H54 (cell line): ENCODE measurements at places on chromosomes 16 and 17.

DNA sequence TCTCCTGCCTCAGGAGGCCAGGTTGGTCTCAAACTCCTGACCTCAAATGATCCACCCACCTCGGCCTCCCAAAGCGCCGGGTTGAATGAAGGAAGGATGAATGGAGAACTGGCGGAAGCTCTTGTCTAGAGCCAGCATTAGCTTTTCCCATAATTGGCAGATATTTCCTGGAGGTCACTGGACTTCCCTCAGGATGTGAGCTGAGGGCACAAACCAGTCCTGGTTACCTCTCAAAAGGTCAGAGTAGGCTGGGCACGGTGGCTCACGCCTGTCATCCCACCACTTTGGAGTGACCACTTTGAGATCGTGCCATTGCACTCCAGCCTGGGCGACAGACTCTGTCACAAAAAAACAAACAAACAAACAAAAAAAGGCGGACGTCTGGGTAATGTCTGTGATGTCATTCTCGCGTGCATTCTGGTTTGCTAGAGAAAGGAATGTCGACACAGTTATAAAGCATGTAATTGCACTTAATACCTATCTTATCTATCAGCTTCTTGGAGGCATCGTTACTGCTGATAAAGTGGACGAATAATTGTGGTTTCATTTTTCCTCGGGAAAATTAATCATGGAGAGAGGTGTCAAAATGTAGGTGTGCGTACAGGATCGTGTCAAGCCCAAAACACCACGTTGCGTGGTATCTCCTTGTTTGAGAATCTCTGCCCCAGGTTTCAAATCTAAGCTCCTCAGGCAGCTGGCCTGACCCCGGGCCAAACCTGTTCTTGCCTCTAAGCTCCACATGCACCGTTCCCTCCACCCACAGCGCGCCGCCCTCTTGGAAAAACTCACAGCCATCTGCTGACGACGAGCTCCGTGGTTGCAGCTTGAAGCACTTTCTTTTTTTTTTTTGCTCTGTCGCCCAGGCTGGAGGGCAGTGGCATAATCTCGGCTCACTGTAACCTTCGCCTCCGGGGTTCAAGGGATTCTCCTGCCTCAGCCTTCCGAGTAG is 6.4 kb upstream of the CRK start:
- no peak for DNase-seq

- DNase-seq, result no peak
Measured at GRCh38 chr16:78611318-78611717, 511.9 kb downstream of the WWOX start.

- no peak for DNase-seq
Measured at GRCh38 chr17:71828182-71828596, 292.6 kb upstream of the SOX9 start.

GRCh38 chr16:85220125-85220839 is 108.0 kb upstream of the CIBAR2 start:
- DNase-seq, result no peak

DNA sequence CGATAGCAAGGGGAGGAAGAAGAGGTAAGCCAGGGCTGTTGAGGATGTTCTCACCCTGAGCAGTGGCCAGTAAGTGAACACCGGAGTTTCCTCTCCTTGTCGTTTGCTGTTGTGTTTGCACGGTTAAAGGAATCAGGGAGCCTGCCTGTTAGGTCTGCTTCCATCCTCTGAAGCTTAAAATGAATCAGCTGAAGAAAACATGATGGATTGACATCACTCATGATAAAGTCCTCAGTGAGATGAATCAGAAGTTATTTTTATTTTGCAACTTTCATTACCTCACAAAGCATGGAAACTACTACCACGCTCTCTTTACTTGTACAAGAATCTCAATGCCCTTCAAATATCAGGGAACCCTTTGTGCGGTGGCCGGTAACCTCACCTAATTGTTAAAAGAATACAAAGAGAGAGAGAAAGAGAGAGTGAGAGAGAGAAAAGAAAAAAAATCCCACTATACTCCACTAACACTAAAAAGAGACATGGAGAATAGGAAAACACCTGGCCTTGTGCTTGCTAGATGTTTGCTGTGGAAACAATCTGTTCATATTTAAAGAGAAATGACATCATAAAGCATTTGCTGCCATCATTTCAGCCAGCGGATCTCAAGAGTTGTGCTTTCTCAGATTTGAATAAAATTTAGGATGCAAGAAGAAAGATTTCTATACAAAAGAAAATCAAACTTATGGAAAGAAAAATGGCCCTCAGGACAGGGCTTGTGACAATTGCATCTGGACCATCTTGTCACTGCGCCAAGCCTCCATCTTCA is 441.6 kb upstream of the SALL1 start:
- DNase-seq, result no peak

DNA sequence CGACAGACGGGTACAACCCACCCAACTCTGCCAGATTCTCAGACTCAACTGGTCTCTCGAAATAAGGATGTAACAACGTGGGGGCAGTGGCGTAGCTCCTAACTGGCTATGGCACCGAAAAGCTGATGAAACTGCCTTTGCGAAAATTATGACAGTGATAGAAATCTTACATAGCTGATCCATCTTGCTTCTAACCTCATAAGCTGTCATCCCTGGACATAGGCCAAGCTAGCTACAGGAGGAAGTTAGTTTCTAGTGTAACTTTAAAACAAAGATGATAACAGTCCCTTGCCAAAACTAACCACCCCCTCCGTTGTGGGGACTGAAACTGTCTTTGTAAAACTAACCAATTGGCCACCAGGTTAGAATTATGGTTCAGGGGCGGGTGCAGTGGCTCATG is 220.1 kb downstream of the SLC39A11 start:
- DNase-seq, result no peak

DNA sequence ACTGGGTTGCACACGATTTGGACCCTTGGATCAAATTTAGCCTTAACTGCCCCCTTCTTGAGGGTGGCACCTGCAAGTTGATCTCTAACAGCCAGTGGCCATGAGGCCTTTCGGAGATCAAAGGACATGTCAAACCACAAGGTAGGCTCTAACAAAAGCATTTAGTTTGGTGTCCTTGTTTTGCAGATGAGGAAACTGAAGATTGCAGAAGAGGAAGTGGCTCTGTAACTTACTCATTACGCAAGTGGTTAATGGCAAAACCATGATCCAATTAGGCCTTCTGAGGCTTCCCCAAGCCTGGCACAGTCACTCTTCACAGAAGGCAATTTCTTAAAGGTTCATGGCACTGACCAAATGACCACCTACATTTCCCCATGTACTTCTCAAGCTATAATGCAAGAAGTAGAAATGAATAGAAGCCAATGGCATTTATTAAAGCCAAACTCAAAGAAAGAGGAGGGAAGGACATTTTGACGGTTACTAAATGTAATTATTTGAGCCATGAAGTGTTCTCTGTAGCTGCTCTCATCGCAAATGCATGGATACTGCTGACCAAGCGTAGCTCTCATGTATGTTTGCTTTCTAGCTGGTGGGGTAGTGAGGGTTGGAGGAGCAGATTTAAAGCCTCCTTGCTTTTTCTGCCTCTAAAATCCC is 32.8 kb upstream of the ABCC12 start:
- no peak for DNase-seq

GRCh38 chr16:51922476-51922875 is 624.5 kb downstream of the TOX3 start:
- DNase-seq, result no peak

DNA sequence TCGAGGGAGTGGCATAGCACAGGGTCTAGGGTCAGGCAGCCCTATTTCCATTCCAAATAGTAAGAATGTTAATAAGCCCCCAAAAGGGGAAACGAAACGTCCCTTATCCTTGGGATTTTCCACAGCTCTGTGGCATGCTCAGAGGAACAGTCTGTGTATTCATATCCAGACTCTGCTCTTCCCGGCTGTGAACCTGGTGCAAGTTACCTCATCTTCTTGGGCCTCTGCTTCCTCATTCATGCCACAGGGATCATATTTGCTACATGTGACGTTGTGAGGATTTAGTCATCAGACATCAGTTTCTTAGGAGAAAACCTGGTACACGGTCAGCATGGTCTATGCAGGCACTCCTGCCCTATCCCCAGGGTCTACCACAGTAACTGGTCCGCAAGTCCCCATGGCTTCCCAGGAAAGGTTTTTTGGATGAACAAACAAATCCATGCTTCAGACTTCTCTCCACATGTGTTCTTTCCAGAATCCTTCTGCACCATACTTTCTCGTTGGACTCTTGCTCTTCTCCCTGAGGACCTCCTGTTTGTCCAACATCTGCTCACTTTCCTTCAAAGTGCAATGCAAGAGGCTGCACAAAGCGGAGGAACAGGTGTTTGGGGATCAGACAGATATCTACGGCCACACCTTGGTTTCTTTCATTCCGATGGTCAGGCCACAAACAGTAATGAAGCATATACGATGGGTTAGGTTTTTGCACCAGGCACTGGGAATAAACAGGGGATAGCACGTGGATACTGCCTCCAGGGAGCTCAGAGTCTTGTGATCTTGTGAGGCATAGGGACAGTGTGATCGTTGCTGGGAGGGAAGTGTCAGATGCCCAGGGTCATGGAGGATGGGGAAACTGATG is 17.7 kb downstream of the GLP2R start:
- no peak for DNase-seq

GRCh38 chr17:14797801-14798200 is 467.3 kb downstream of the PMP22 start:
- no peak for DNase-seq

- no peak for DNase-seq
Measured at GRCh38 chr17:8320990-8321389, 10.9 kb downstream of the ARHGEF15 start.

DNA sequence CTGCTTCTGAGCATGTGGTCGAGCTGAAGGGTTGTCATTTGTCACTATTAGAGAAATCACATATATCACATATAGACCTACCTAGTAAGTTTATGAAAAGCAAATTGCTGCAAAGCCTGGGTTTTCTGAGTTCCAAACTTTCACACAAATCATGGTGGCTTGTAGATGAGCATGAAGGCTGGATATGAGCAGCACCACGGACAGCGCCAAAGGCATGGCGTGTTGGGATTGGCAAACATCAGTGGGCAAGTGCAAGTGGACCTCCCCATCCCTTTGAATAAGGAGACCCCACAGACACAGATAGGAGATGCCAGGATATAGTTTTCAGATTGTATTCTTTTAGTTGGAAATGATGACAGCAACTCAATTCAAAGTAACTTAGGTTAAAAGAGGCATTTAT is 77.6 kb upstream of the CACNG3 start:
- no peak for DNase-seq

- DNase-seq, result no peak
Measured at GRCh38 chr16:4654964-4655590, 30.5 kb downstream of the MGRN1 start.

GRCh38 chr16:12612598-12613101 is 191.0 kb downstream of the CPPED1 start:
- no peak for DNase-seq

- no peak for DNase-seq
Measured at GRCh38 chr17:21362331-21362931, 13.7 kb upstream of the KCNJ12 start.

DNA sequence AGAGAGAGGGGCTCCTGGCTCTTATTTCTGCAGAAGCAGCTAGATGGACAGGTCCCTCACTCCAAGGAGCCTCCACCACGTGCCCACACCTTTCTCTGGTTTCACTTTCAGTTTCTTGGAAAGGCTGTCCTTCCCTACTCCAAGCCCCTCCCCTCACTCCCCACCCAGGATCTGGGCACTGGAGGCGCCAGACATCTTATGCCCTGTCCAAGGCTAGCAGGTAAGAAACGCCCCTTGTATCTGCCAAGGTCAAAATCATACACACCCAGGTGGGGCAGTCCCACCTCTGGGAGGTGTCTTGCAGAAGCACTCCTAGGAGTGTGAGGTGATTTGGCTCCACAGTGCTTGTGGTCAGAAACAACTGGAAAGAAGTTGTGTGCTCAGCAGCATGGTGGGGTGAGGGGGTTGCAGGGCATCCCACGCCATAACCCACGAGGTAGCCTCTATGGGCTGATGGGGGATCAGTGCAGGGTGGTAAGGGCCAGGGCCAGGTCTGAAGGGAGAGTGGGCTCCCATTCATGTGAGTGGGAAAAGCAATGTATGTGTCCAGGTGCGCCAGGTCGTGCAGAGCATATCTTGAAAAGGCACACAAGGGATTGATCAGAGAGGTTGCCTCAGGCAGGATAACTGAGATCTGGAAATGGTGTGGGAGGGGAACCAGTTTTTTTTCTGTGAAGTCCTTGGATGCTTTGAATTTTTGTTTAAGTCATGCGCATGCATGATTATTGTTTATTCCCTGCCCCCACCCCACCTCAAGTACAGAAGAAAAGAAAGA is 31.8 kb upstream of the PRM1 start:
- no peak for DNase-seq

- DNase-seq, result no peak
Measured at GRCh38 chr17:40074871-40075200, 12.1 kb downstream of the THRA start.

GRCh38 chr17:63694229-63694949 is 5.5 kb downstream of the LIMD2 start:
- no peak for DNase-seq

DNA sequence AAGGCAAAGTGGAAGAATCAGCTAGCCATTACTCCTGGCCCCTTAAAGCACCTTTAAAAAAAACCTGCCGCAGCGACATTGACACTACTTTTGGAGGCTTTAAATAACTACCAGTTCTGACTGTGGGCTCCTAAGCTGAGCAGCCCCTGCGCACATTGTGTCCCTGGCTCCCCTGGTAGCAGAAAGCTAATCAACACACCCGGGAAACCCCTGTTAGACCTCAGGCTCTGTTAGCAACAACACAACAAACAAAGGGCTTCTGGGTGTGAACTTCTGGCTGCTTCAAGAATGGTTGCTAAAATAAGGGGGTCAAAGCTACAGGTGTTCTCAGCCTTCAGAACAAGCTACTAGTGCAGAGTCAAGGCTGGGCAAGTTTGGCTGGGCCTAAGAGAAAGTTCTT is 83.6 kb downstream of the TMEM100 start:
- no peak for DNase-seq

DNA sequence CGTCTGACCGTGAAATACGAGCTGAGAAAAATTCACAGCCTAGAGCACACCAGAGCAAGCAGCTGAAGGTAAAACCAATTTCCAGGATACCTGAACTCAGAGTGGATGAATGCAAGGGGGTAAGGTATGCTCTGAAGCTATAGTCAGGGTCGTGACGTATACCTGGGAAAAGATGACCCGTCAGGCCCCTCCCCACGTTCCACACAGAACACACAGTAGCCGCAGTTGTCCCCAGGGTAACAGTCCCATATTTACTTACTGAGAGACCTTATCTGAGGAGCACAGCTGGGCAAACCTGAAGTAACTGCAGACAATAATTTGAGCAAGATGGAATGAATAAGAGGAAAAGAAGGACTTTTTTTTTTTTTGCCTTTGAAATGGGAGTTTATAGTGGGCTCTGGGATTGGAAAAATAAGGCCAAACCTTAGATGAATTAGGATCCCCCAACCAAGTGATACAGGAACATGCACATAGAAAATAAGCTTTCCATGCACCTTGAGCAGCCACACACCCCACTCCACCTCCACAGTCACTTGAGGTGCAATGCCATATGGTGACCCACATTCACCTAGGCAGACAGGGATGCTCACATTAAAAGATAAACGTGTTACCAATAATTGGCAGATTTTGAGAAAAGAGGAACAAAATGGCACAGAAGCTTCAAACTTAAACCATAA is 38.0 kb downstream of the ABCA6 start:
- no peak for DNase-seq
